ENCODE measurements at places on chromosomes 13 and 19. TPM values are rescaled to one million over a fixed set of nuclear protein-coding genes. Genes with fewer than 3 reads are reported as not detected.

DNA sequence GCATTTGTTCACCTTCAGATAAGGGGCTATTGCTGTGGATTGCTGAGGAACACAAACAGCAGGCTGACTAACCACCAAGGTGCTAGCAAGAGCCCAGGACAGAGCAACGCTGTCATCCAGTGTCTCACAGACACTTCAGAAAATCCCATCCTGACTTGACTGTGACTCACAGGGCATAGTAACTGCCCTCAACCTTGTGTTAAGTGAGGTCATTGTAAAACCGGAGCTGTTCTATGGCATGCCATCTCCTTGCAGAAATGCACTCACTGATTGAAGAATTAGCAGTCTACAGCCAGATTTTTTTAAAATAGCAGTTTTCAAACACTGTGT, 51.1 kb downstream of the TNFRSF19 start:
- DNase-seq, result no peak

- no peak for DNase-seq
Measured at GRCh38 chr19:15971224-15971780, 22.5 kb downstream of the OR10H4 start.

DNA sequence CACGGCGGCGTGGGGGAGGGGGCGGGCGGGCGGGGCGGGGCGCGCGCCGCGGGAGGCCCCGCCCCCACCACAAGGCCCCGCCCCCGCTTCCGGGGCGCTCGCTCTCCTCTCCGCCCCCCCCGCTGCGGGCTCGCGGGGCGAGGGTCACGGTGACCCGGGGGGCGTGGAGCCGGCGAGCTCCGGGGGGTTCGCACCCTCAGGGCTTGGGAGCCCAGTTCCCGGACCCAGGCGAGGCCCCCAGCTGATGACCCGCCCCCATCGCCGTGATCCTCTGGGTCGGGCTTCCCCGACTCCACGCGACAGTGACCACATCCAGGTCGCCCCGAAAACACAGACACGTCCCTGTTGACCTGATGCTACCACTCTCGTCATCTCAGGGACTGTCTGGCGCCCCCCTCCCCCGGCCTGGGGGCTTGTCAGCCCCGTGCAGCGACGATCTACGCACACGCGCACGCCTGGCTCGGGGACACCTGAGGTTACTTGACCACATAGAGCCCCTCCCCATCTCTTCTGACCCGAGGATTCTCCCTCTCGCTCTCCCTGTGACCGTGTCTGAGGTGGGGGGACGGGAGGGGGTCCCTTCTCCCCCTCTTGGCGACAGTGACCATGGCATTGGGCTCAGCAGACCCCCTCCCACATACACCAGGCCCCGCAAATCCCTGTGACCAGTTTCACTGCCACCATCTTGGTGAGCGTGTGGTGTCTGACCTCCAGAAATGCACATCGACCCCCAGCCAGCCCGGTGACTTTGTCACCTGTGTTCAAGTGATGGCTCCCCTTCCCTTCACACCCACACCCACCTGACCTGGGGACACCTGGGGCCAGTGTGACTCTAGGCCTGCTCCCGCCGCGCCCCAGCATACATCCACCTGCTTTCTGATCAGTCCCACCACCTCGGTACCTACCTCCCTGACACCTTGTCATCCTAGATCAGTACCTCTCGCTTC, 670 bp downstream of the MAP2K7 start:
- no peak for DNase-seq

- no peak for DNase-seq
Measured at GRCh38 chr13:78714717-78715116, 55.8 kb upstream of the OBI1 start.

DNA sequence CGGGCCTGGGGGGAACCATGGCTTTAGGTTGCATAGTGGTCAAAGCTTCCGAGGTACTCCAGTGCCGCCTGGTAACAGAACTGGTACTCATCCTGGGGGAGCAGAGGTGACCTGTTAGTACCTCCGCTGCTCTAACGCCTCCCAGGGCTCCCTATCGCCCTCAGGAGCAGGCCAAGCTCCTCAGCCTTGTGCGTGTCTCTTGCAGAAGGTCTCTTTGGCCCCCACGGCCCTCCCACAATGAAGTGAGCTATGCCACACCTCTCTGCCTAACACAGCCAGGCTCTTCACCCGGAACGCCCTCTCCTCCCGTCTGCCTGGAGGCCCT, 133.9 kb downstream of the PTPRS start:
- no peak for DNase-seq

DNA sequence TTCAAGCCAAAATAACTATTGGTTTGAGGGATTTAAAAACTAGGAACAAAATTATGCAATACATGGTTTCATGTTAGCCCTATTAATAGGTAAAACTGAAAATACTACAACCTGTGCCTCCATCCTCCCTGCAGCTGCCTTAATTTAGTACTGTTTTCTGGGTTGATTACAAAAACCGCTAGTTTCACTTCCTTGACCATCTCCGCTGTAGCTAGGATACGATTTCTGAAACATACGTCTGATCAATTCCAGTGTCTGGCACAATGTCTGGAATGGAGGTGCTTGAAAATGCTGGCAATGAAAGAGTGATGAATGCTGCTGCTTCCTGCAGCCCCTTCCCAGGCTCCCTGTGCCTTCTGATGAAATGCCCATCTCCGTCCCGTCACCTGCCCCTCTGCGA, 273.5 kb downstream of the SHISA2 start:
- no peak for DNase-seq

- DNase-seq, result peak; percentile 93
Measured at GRCh38 chr19:3618144-3618810, 8.3 kb downstream of the CACTIN start.

- no peak for DNase-seq
Measured at GRCh38 chr13:30388406-30389283, 33.6 kb upstream of the UBE2L5 start.

- no peak for DNase-seq
Measured at GRCh38 chr13:43132257-43132656, 108.9 kb downstream of the DNAJC15 start.

DNA sequence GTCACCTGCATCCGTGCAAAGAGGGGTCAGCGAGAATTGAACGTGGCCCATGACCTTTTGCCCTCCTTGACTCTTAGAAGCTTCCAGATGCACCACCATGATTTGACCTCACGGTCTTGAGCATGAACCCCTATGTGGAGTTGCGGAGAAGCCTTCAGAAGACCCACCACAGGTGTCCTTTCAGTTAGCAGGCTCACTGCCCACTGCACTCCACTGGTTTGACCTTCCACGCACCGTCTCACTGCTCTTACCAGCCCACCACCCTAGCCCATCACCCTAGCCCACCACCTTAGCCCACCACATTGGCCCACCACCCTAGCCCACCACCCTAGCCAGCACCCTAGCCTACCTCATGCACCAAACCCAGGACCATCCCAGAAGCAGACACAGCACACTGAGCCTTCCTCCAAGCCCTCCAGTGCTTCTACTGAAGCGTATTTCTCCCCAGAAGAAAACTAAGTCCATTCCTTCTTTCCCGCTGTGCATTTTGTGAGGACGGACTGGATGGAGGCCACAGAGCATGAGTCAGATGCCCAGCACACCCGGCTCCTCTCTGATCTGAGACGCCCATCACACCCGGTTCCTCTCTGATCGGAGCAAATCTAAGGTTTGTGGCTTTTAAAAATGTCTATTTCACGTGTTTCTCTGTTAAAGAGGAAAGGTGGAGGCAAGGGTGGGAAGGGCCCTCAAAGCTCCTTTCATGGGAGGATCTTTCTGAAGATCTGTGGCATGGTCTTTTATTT, 45.8 kb downstream of the SOX1 start:
- DNase-seq, result no peak

Gene CILP2
- total RNA-seq, result 2.3 TPM

Gene ZNF540
- total RNA-seq, result 4.6 TPM

Gene CALR3
- total RNA-seq, result not detected

Gene KANK2
- 482 TPM for total RNA-seq

Measured in posterior vena cava (tissue), 2 donors.